NCI-H774 (cell line): ENCODE measurements at places on chromosomes 4 and X.

- DNase-seq = no peak
Measured at GRCh38 chr4:101201421-101201820, 145.9 kb downstream of the PPP3CA start.

- DNase-seq = no peak
Measured at GRCh38 chr4:24174602-24175001, 284.8 kb upstream of the PPARGC1A start.

- no peak for DNase-seq
Measured at GRCh38 chr4:151067316-151067970, 32.0 kb upstream of the RPS3A start.

DNA sequence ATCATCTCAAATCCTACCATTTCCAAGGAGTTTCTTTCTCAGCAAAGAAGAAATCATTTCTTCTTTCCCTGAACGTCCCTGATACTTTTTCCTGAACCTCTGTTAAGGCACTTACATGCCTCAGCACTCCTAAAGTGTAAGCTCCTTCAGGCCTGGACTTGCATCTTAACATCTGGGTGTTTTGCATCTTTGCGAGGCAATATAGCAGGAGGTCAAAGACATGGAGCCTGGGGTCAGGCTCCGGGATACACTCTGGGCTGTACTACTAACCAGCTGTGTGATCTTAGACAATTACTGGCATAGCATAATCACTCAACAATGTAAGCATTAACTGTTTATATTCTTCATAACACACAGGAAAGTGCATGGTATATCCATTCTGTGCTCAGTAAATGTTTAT lies 275.5 kb upstream of the BOD1L1 start:
- no peak for DNase-seq

DNA sequence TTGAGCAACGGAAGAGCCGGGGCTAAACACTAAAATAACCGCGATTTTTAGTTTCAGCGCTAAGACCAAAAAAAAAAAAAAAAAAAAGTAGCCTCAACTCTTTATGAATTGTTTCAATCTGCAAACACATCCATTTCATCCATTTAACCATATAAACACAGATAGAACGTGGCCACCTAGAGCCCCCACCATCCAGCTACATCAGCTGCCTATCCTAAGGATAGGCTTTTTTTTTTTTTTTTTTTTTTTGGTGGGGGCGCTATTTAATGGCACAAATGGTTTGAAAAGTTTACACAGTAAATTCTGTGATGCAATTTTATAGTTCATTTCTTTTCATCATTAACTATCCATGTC lies 492 bp upstream of the HDAC8 start:
- DNase-seq = no peak

DNA sequence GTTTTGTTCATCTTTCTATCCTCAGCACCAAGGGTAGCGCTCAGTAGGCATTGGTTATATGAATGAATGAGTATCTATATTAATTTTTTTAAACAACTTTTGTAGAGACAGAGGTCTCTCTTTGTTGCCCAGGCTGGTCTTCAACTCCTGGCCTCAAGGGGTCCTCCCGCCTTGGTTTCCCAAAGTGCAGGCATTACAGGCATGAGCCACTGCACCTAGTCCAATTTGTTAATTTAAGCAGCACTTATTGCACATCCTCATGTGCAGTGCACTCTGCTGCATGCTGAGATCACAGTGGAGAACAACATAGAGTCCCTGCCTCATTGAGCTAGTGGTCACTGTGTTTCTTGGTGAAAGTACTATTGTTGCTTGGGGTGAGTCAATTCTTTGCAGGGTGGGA lies 94.4 kb downstream of the NHSL2 start:
- DNase-seq = no peak

GRCh38 chr4:148618856-148619255 lies 176.6 kb upstream of the NR3C2 start:
- no peak for DNase-seq

DNA sequence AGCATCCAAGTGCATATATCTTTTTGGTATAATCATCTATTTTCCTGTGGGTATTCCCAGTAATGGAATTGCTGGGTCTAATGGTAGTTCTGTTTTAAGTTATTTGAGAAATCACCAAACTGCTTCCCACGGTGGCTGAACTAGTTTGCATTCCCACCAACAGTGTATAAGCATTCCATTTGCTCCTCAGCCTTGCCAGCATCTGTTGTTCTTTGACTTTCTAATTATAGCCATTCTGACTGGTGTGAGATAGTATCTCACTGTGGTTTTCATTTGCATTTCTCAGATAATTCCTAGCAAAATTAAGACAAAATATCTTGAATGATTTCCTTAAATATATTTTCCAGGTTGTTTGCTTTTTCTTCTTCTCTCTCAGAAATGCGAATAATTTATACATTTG lies 341.1 kb downstream of the GBA3 start:
- no peak for DNase-seq

DNA sequence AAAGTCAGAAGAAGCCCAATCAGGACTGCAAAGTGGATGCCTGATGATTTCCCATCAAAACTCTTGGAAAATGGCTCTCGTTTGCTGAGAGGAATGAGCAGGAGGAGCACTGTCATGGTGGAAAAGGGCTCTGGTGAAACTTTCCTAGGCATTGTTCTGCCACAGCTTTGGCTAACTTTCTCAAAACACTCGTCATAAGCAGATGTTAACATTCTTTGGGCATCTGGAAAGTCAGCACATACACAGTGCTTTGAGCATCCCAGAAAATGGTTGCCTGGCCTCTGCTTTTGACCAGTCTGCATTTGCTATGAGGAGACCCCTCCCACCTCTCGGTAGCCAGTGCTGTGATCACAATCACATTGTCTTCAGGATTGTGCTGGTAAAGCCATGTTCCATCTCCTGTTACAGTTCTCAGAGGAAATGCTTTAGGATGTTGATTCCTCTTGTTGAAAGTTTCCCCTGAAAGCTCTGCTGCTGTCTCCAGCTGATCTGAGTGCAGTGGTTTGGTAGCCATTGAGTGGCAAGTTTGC lies 25.2 kb upstream of the TBC1D14 start:
- no peak for DNase-seq

- DNase-seq = no peak
Measured at GRCh38 chrX:153667281-153667955, 6.2 kb downstream of the PNCK start.

DNA sequence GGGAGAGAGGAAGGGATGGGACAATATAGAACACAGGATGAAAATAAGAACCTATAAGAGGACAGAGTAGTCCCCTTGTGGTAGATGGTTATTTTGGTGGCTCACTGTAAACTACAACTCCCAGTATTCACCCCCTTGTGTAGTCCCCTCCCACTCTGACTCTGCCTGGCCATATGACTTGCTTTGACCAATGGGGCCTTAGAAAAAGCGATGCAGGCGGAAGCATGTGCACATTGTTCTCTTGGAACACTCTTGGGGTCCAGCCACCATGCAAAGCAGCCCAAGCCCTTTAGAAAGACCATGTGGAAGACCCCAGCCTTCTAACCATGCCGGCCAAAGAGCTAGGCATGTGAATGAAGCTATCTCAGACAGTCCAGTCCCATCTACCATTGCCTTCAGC lies 415.0 kb downstream of the BCOR start:
- DNase-seq = no peak
